Vein endothelial cell (primary cell): ENCODE measurements at places on chromosomes 5 and 9. TPM values are rescaled to one million over a fixed set of nuclear protein-coding genes. Genes with fewer than 3 reads are reported as not detected.

The INSYN2B gene
- 26.1 and 52.3 TPM in 2 replicates for total RNA-seq

The TRIM7 gene
- 6.9 and 7.9 TPM in 2 replicates for total RNA-seq

The UNC5A gene
- total RNA-seq: under 0.01 and 1.2 TPM in 2 replicates

The ICE1 gene
- 35.6 and 44.5 TPM in 2 replicates for total RNA-seq

The ELOVL7 gene
- total RNA-seq: 0.10 TPM in 1 of 2 replicates, not detected in the other

The IFNA14 gene
- not detected in 2 replicates for total RNA-seq

The OBP2B gene
- not detected in 2 replicates for total RNA-seq

The BAAT gene
- total RNA-seq: 0.10 TPM in 1 of 2 replicates, not detected in the other

The PPP3R2 gene
- total RNA-seq: not detected in 2 replicates

The RASGRF2 gene
- 12.7 and 18.7 TPM in 2 replicates for total RNA-seq

The RHOBTB3 gene
- total RNA-seq: 52.3 and 66.3 TPM in 2 replicates

The ZNF462 gene
- 17.4 and 18.0 TPM in 2 replicates for total RNA-seq

The GRIA1 gene
- total RNA-seq: 0.33 TPM in 1 of 2 replicates, not detected in the other

The SLC6A3 gene
- total RNA-seq: not detected in 2 replicates

The CNOT8 gene
- total RNA-seq: 69.2 and 73.0 TPM in 2 replicates

The LHX3 gene
- not detected in 2 replicates for total RNA-seq

The RMI1 gene
- total RNA-seq: 5.9 and 10.8 TPM in 2 replicates

The ITGA1 gene
- 13.7 and 22.7 TPM in 2 replicates for total RNA-seq

The IFNW1 gene
- not detected in 2 replicates for total RNA-seq

The PCDHGA1 gene
- total RNA-seq: 0.65 and 0.67 TPM in 2 replicates

The TYRP1 gene
- 0.98 and 1.1 TPM in 2 replicates for total RNA-seq

The GAPT gene
- not detected in 2 replicates for total RNA-seq

The ZDHHC11B gene
- under 0.01 TPM in 1 of 2 replicates, not detected in the other for total RNA-seq

The OLFML2A gene
- total RNA-seq: 1.1 and 3.3 TPM in 2 replicates

The MLANA gene
- 0.19 TPM in 1 of 2 replicates, not detected in the other for total RNA-seq

The SLC46A2 gene
- not detected in 2 replicates for total RNA-seq

The THBS4 gene
- not detected in 2 replicates for total RNA-seq

The MZB1 gene
- total RNA-seq: 0.19 TPM in 1 of 2 replicates, not detected in the other

The GMCL2 gene
- under 0.01 TPM in 1 of 2 replicates, not detected in the other for total RNA-seq

The NSUN2 gene
- 51.6 and 56.0 TPM in 2 replicates for total RNA-seq

The RGS14 gene
- 5.2 and 10.0 TPM in 2 replicates for total RNA-seq

The PCDHGB1 gene
- total RNA-seq: 0.96 and 2.3 TPM in 2 replicates

The CCDC183 gene
- total RNA-seq: 0.19 and 0.65 TPM in 2 replicates

The GTF3C5 gene
- 66.3 TPM in 2 replicates for total RNA-seq

The PCDHB13 gene
- 1.3 and 2.6 TPM in 2 replicates for total RNA-seq

The CCL28 gene
- total RNA-seq: 2.3 and 2.7 TPM in 2 replicates

The PCDHGB6 gene
- 4.3 and 6.2 TPM in 2 replicates for total RNA-seq

The GPR150 gene
- 0.29 and 0.33 TPM in 2 replicates for total RNA-seq

The FCN2 gene
- not detected in 2 replicates for total RNA-seq

The ZDHHC11 gene
- 0.33 and 0.67 TPM in 2 replicates for total RNA-seq

The ANAPC2 gene
- total RNA-seq: 30.1 and 37.6 TPM in 2 replicates

The PCDHB12 gene
- 0.76 and 0.98 TPM in 2 replicates for total RNA-seq

The IL5 gene
- total RNA-seq: not detected in 2 replicates
